ENCODE measurements at places on chromosomes 3 and 15.

DNA sequence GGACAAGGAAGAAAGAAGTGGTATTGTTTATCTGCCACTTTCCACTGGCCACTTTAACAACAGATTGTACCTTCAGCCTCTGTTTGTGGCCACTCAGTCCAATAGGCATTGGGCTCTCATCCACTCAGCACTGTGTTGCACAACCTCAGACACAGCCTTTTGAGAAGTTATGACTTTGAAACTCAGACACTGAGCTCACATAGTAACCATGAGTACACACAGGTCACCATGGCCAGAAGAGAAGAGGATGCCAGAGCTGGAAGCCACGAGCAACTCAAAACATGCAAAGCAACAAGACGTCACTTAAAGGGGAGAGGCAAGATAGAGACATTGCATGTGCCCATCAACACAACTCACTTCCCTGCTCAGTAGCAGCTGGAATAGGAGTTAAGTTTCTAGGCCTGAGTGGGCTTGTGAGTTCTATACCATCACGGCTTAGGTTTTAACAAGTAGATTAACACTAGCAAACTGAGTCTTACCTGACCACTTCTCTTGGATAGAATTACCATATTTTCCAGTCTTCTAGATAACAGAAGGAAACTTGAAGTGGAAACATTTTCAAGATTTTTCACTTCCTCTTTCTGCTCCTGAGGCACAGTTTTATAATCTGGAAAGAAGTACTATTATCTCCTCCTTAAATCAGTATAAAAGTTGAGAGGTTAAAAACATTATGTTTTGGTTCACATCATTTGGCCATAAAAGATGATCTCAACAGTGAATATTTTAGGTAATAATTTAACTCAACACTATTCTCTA is 103.5 kb downstream of the IMPG2 start:
- no peak for DNase-seq

DNA sequence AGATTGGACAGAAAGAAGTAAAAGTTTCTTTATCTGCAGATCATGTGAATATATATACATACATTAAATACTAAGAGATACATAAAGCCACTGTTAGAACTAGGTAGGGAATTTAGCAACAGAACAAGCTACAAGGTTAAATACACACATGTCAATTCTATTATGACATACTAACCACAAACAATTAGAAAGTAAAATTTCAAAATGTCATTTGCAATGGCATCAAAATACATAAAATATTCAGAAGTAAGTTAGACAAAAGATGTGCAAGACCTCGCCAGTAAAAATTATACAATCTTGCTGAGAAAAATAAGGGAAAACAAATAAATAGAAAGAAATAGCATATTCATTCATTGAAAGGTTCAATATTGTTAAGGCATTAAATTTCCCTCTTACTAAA is 200.0 kb upstream of the HES1 start:
- DNase-seq = no peak

DNA sequence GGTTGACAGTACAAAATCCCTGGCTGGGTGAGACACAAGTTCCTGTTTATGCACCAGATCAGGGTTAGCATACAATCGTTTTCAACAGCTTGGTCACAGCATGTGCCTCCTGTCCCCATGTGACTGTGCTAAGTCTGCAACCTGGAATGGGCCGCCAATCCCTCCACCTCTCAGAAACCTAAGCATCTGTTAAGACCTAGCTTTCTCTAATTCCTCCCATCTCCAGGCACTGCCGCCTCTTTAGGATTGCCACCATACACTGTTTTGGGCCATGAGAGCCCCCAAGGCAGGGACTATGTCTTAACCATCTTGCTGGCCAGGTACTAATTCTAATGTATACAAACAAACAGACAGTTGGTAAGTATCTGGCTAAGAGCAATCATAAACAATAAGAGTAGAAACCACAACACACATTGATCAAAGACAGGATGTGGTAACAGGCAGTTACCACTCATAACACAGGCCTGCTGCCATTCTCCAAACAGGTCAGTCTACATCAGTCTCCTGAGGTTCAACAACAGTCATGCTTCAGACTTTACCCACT is 25.6 kb downstream of the SEC22C start:
- DNase-seq = peak; percentile 24

DNA sequence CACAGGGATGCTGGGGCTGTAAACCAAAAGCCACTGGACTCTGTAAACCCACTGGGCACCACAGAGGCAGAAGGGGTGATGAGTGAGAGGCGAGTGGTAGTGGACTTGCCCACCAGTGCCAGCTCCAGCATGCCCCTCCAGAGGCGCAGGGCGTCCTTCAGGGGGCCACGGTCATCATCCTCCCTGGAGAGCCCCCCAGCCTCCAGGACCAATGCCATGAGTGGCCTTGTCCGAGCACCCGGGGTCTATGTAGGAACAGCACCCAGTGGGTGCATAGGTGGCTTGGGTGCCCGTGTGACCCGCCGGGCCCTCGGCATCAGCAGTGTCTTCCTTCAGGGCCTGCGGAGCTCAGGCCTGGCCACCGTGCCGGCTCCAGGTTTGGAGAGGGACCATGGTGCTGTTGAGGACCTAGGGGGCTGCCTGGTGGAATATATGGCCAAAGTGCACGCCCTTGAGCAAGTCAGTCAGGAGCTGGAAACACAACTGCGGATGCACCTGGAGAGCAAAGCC is at the start of gene BFSP2:
Gene BFSP2, plus strand, starts transcription at position 51 of the 510 bp plus-strand sequence. Its CDS starts 28 bp downstream, at position 79.
- no peak for DNase-seq

DNA sequence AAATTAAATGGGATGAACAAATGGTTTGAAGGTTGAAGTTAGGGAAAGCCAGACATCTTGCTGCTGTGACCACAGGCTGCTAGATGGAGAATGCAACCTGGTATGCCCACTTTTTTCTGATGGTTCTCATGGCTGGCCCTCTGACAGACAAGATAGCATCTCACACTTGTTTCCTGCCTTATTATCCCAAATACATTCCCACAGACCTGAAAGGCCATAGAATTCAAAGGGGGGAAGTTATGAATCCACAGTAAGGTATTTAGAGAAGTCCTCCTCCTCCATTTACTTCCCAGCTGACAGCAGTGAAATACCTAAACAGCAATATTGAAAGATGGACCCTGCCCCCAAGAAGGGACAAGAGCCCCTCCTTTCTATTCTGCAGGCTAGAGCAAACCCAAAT is 32.4 kb downstream of the LEO1 start:
- no peak for DNase-seq

GRCh38 chr3:157073810-157074209 is 86.1 kb downstream of the CCNL1 start:
- DNase-seq = no peak

GRCh38 chr15:82647045-82647834 is at the start of gene CPEB1:
Gene CPEB1 (minus strand): TSS chr15:82647363. CDS start chr15:82628459, 18,904 bp downstream.
- no peak for DNase-seq

GRCh38 chr3:36557021-36557707 is 176.9 kb downstream of the STAC start:
- DNase-seq = no peak
